NCI-H2227 treated with DMSO at 0.1 percent for 48 hours (cell line): ENCODE measurements at places on chromosomes 13 and 19.
A peak's percentile ranks its signal among the peaks of the same experiment; 100 is the strongest.

DNA sequence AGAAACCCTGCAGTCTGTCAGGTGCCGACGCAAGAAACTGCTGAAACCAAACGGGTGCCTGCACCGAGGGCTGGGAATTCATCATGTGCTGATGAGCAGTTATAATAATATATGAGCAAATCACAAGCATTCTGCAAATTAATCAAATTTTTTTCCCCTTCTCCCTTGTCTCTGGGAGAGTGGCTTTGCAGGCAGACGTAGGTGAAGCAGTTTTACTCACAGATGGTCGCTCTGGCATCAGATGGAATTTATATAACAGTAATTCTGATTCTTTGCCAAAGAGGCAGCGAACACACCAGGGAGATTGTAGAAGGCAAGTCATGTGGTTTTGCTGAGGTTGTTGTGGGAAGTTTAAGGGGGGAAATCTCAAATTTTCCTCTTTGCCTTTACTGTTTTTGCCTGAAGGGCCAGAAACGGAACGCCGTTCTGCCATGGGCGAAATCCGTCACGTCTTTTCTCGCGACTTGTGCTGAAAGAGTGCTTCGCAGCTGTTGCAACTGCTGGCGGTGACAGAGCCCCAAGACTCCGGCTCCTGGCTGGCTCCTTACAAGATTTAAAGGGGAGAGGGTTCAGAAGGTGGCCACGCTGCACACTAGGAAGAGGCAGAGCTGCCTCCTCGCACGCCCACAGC, 320.1 kb downstream of the ZNF536 start:
- no peak for DNase-seq

DNA sequence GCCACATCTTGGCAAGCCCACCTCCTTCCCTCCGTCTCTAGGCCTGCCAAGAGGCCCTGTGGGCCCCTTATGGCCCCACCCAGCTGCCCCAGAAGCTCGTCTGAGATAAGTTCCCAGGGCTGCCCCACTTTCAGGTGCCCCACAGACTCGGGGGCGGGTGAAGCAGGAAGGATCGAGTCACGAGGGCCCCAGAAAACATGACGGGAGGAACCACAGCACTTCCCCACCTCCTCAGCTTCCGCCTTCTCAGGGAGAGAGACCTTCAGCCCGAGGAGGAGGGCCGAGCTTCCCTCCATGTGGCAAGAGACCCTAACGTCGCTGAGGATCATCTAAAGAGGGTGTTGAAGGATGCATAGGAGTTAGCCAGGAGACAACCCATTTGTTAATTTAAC, 4.5 kb upstream of the IL12RB1 start:
- DNase-seq, result no peak

DNA sequence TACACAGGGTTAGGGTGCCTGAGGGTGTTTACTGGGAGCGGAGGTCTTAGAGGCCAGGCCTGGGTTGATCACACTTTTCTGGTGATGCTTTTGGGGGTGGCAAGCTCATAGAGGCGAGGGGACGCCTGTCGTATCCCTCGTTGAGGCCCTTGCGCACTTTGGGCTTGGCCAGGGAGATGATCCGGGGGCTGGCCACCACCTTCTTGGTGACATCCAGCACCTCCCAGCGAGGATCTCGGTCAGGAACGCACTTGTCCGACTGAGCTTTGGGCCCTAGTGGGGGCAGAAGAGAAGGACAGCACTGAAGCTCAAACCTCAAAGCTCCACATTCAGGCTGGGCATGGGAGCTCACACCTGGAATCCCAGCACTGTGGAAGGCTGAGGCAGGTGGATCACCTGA, 17.6 kb upstream of the MIER2 start:
- no peak for DNase-seq

DNA sequence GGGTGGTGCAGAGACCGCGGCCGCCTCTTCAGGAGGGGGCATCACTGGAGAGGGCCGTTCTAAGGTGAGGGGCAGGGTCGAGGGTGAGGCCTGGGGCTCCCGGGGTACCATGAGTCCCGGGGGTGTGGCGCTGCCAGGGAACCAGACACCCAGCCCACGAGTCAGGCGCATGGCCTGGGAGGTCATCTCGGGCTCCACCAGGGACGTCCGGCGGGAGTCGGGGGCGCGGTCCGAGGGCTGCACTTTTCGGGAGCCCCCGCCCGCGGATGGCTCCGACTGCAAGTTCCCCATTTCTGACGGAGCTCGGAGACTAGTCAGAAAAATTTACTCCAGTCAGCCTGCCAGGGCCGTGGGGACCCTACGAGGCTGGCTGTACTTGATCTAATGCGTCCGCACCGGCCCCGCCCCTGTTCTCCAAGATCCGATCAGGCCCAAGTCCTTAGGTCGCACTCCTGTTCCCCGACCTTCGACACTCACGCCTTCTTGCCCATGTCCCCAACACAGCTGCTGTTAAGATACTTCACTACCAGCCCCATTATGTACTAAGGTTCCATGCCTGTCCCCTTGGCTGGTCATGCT, 774 bp downstream of the GGN start:
- no peak for DNase-seq

DNA sequence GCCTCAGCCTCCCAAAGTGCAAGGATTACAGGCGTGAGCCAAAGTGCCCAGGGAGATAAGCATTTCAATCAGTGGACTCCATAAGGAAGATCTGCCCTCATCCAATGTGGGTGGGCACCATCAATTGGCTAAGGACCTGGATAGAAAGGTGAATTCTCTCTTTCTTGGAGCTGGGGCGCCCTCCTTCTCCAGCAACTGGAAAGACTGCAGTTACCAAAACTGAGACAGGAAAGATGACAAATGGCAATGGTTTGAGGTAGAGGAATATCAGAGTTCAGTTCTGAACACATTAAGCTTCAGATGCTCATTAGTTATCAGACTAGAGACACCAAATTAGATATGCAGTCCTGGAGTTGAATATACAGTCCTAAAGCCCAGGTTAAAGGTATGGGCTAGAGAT, 10.5 kb upstream of the ELF1 start:
- no peak for DNase-seq

DNA sequence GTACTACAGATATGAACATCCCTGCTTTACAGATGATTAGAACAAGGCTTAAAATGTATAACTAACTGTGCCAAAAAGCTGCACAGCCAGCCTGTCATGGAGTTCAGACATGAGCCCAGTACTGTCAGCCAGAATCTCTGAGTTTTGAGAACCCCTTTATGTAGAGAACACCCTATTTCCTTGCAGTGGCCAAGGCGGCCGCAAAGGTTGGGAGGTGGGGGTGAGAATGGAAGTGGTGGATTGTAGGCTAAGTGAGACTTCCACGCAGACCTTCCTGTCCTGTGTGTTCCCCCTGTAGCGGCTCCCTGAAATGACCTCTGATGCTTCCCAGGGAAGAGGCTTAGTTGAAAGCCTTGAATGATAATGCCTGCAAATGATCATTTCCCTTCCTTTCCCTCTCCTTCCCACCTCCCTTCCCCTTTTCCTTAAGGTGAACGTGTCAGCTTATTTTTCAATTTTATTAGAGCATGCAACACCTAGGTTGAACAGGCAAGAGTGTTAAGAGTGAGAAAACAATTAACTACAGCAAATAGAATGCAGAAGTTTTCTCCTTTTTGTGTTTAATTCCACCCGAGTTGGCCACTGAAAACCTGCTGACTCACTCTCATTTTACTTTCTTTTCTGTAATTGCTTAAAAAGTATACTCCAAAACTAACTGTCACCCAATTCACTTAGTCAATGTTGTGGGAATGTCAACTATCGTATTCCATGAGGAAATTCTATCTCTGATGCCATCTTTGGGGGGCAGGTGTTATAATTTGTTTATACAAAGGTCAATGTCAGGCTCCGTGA, 167.0 kb upstream of the EDNRB start:
- no peak for DNase-seq

- no peak for DNase-seq
These were observed 14.2 kb upstream of the SLC15A1 start for GRCh38 chr13:98766697-98767096.

DNA sequence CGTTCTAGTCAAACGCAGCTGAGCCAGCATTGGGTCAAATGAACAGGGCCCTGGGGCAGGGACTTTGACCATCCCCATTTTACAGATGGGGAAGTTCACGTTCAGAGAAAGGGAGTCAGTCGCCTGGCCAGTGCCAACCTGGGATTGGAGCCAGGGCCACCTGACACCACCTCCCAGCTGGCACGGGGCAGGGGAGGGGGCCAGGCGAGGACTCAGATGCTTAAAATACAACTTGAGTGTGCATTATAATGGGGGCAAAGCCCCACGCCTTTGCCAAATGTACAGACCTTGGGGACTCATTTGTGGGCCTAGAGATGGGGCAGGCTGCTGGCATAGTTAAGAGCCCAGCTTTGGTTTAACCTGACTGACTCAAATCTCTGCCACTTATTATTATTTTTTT, 14.6 kb downstream of the PRR12 start:
- no peak for DNase-seq

DNA sequence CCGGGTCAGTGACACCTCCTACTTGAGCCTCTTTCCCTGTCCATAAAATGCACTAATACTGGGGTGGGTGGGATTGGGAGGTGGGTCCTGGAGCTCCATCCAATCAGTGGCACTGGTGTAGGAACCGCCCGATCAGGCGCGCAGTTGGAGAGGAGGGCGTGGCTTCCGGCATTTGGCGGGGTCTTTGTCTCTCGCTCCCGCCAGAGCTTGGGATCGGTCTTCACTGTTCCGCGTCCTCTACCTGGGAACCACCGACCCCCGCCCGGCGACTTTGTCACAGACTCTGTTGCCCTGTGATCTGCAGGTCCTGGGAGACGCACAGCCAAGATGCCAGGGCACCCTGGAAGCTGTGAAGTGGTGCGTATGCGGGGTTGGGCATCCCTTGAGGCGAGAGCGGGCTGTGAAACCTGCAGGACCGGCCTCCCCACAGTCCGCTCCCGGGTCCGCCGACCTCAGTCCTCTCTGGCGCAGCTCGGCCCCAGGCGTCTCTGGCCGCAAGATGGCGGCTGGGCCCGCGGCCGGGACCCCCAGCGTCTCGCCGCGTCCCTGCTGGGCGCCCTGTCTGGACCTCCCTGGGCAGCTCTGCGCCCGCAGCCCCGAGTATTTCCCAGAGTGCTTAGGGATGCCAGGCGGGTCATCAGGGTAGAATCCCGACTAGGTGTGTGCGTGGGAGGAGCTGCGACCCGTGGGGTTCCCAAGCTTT, 41.6 kb upstream of the ZNF730 start:
- DNase-seq, result peak; percentile 84

DNA sequence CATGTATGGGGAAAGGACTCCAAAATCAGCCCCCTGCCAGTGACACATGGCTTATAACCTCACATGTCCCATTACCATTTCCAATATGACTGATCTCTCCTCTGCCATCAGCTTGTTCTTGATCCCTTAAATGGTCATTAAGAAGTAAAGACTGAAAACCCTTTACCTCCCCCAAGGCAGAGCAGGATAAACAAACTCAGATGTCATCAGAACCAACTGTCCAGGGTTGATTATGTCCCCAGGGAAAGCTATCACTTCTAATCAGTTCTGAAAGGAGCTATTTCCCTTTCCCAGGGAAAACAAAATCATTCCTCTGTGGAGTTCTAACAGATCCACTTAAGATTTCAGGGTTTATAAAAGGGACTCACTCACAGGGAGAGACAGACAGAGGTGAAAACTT, 350.9 kb downstream of the SUCLA2 start:
- DNase-seq, result no peak

GRCh38 chr19:574658-575526, 2.5 kb downstream of the BSG start:
- DNase-seq, result no peak

- no peak for DNase-seq
These were observed 72.4 kb downstream of the COL4A1 start for GRCh38 chr13:110234532-110234931.

DNA sequence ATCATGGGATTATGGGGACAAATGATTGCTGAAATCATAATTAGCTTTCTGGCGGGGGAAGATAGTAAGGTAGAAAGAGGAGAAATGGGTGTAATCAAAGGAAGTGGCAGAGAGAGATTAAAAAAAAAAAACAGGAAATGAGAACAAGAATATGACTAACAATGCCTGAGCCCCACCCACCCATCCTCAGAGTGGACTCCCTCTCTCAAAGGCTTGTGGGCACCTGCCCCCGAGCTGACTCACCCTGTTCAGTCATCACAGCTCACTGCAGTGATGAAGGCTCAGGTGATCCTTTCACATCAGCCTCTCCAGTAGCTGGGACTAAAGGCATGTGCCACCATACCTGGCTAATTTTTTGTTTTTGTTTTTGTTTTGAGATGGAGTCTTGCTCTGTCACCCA, 26.4 kb upstream of the TPT1 start:
- no peak for DNase-seq

DNA sequence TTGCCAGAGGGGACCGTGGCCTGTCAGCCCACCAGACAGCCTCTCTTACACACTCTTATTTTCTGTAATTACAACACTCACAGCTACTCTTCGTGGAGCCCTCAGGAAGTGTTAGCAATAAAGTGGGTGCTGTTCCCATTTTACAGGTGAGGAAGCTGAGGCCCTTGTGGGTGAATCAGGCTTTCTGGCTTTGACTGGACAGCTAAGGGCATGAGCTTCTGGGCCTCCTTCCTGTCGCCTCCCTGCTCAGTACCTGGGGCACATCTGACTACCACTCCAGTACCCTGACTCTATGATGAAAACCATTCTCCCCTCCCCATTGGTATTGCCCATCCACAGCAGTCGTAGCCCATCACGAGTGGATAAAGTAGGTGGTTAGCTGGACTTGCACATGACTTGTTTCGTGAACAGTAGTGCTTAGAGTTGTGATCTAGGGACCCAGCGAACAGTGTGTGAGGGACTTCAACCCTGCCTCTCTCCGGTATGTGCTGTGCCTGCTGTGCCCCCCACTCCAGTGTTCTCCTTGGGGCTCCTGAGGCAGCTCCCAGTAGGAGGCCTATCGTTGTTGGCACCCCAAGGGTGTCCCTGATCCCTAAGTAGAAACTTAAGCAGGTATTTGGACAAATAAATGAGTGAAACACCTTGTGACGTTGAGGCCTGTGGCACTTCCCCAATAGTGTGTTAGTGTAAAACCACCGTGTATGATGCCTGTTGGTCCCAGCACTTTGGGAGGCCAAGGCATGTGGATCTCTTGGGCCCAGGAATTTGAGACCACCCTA, 38.6 kb downstream of the GATAD2A start:
- no peak for DNase-seq

DNA sequence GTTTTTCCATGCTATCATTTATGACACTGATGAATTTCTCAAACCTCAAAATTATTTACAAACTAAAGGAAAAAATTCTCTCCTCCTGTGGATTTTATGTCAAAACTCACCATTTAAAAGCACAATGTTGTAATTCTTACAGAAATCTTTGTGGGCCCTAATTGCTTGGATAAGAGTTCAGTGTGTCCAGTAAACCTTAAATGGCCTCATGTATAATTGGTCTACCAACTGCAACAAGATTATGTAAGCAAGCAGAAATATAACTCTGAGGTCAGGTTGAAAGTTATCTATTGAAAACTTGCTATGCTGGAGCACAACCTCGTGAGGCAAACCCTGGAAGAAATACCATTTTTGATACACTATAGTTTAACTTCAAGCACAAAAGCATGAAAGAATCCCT, 22.0 kb downstream of the VWA8 start:
- DNase-seq, result no peak
